Muscle of leg (tissue), 16 donors: ENCODE measurements at places on chromosomes 3 and 15.

- no peak for DNase-seq
Measured at GRCh38 chr3:189316296-189317019, 144.7 kb downstream of the TPRG1 start.

- DNase-seq: peak; percentile 36
Measured at GRCh38 chr15:68543165-68544008, 35.4 kb upstream of the CORO2B start.

GRCh38 chr3:72494130-72494529, 354.1 kb downstream of the SHQ1 start:
- no peak for DNase-seq

- DNase-seq: no peak
Measured at GRCh38 chr3:115834068-115834467, 210.8 kb downstream of the GAP43 start.

DNA sequence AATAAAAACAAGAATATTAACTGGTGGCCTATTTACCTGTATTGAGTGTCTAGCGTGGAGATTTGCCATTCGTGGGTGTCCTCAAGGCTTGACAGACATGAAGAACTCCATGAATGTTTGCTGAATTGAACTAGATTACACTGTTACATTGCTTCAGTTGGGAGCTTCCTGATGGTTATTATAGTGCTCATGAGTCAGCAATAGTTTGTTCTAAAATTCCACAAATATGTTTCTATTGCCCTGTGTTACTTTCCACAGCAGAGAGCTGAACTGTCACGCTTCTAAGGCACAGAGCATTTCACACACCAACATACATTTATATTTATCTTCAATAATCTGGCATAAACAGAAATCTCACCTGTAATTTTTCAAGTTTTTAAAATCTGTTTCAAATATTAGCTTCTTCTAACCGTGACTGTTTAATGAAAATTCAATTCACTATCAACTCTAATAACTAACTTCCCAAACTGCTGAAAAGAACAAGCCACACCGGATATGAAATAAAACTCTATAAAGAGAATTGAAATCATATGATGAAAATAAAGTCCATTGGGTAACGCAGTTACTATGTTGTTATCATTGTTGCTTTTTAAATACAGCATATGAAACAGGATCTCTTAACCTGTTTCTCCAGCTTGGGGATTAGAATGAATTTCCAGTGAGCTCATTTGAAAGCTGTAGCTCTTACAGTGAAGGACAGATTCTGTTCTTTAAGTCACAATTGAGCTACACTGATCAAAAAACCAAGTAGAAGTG, 61.2 kb upstream of the MCF2L2 start:
- peak; percentile 56 for DNase-seq

GRCh38 chr3:65605876-65606432, 432.8 kb downstream of the MAGI1 start:
- no peak for DNase-seq

GRCh38 chr3:134911586-134912548, 116.8 kb downstream of the EPHB1 start:
- no peak for DNase-seq

DNA sequence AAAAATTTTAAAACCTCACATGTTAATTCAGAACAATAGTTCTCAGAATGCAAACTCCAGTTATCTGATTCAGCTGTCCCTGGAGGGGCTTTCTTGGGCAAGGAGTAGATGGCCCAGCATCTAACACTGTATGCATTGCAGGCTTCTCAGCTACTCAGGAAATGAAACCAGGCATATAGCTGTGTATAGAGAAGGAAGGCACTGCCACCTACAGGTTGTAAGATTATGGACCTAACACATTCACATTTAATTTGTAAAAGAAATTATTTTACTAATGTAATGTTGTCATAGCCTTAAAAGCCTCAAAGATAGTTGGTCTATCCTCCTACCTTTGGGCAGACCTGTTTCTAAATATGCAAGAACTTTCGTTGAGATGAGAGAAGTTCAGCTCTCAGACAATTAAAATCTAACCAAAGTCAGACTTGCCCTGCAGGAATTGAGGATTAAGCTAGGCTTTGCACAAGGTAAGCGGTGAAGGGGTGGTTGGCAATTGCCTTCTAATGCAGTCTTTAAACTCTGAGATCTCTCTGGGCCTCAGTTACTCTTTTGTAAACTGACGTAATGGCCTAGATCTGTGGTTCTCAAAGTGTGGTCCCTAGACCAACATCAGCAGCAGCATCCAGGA, 132.8 kb upstream of the SLC24A5 start:
- peak; percentile 89 for DNase-seq

- DNase-seq: peak; percentile 66
Measured at GRCh38 chr3:172595664-172596393, 72.6 kb upstream of the TNFSF10 start.

DNA sequence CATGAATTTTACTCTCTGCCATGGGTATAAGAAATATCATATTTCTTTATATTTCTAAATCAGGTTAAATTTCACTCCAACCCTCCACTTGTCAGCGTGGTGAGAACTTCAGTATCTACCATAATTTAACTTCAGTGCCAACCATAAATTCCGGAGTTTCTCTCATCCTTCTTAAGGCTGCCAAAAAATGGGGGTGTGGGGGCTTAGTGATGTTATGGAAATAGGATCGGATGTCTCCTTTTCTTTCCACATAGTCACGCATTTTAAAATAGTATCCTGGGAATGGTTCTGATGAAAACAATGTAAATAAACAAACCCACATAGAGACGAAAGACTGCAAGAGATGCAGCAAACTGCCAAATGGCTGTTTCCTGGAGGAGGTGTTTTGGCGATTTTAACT, 12.9 kb upstream of the FAM3D start:
- DNase-seq: peak; percentile 81

GRCh38 chr3:69012800-69013252, 658 bp downstream of the EOGT start:
- peak; percentile 75 for DNase-seq

DNA sequence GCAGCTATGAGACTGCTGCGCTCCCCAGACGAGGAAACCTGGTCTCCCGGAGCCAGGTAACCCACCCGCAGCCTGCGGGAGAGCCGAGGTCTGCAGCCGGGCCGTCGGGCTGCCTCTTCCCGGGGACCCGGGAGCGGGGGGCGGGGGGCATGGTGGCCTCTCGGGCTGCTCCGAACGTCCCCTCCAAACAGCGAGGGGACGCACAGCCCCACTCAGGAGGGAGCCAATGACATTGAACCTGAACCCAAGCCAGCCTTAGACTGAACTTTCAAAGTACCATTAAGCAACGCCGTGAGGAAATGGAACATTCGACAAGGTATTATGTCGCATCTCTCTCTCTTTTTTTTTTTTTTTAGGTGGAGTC, 29.8 kb upstream of the ALDH1A3 start:
- DNase-seq: peak; percentile 63

GRCh38 chr15:26767169-26767670, 5.6 kb downstream of the GABRB3 start:
- DNase-seq: no peak

- no peak for DNase-seq
Measured at GRCh38 chr3:108595321-108595720, 5.8 kb downstream of the DZIP3 start.

GRCh38 chr3:20696388-20697150, 510.6 kb upstream of the SGO1 start:
- peak; percentile 74 for DNase-seq

DNA sequence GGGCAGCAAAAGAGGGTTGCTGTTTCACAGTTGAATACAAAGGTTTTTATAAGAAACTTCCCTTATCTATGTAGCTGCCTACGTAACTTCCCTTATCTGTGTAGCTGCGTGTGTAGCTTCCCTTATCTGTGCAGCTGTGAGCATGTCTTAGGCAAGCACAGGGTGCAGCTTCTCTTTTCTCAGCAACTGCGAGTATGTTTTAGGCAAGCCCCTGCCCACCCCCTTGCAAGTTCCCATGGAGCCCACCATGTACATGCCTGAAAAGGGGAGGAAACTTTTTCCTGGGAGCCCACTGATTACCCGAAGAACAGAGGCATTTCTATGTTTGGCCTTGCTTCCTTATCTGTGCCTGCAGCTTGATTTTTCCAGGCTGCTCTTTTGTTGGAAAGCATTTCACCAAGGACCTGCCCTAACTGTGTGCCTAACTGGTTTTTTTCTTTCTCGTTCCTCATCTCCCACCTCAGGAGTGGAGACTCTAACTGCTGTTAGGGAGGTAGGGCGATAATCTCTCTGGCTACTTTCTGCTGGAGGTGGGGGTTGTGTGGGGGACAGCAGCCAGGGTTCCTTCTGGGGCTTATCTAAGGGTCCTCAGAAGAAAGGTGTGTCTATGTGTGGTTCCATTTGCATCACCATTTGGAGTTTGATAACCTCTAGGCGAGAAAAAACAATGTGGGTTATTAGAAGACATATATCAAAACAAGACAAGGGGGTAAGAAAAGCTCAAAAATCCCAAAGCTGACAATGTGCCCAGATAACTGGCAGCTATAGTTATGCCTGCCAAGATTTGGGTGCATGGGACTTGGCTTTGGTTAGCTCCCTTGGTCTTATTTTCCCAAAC, 26.0 kb downstream of the SORD start:
- peak; percentile 57 for DNase-seq

- no peak for DNase-seq
Measured at GRCh38 chr3:123446610-123447109, 2.2 kb downstream of the ADCY5 start.

- DNase-seq: peak; percentile 92
Measured at GRCh38 chr3:45553469-45553974, 41.0 kb upstream of the LIMD1 start.

DNA sequence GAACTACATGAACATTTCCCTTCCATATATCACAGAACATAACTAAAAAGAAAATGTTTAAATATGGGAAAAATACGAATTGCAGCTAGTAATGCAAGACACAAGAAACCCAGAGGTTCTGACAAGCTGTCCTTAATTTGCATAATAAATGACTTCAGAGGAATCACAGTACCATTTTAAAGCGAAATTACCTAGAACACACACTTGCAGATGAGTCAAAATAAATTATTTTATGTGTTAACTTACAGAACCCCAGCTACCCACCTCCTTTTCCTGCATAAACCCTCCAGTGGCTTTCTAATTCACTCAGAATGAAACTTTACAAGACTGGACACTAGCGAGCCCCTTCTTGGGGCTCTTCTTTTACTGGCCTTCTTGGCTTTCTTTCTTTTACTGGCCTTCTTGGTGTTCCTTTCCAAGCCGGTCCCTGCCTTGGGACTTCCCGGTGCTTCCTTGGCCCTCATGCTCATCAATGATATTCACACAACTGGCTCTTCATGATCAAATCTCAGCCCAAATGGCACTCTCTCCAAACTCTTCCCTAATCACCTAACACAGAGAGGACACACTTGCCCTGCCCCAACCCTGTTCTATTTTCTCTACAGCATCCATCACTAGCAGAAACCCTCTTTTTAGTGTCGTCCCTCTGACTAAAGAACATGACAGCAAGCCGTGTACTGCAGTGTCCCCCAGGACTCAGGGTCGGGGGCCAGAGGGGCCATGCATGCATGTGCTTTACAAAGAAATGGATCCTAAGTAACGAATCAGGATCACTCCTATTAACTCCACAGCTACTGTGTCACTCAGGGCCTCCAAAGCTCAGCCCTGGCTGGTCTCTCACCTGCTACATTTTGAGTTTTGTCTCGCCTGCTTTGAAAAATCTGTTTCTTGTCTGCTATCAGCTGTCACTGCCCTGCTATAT, 4.8 kb downstream of the CHSY1 start:
- DNase-seq: no peak

DNA sequence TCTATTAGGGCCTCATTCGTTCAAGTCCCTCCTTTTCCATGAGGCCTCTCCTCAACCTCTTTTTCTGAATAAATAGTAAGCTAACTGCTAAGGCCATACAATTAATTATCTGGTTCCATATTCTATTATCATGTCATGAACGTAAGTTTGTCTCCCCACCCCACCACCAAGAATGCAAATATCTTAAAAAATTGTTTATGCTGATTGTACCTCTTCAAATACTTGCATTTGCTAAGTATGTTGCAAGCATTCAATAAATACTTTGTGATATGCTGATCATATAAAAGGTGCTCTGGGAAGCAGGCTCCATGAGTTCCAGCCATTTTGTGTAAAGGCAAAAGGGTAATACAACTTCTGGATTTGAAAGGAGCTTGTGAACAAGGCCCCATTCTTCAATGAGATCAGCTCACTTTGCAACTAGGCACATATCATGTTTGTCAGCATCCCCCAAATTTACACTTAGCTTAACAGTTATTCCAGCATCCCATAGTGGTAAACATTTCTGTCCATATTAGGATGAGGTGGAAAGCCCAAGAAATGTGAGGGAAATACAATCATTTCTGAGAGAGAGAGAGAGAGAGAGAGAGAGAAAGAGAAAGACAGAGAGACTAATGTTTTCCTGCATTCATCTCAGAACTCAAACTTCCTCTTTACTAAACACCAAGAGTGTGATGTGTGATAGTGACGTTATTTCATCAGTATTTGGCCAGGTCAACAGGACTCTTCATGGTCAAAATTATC, 33.2 kb downstream of the SLC12A8 start:
- DNase-seq: no peak

- DNase-seq: no peak
Measured at GRCh38 chr3:135057996-135058395, 262.9 kb downstream of the EPHB1 start.

- peak; percentile 25 for DNase-seq
Measured at GRCh38 chr3:33879540-33879939, 81.1 kb downstream of the PDCD6IP start.

GRCh38 chr3:53694046-53694445, 152.2 kb downstream of the CHDH start:
- no peak for DNase-seq

- peak; percentile 16 for DNase-seq
Measured at GRCh38 chr3:120324190-120324589, 25.0 kb downstream of the LRRC58 start.

- DNase-seq: no peak
Measured at GRCh38 chr3:69189487-69189886, 67.1 kb upstream of the LMOD3 start.

DNA sequence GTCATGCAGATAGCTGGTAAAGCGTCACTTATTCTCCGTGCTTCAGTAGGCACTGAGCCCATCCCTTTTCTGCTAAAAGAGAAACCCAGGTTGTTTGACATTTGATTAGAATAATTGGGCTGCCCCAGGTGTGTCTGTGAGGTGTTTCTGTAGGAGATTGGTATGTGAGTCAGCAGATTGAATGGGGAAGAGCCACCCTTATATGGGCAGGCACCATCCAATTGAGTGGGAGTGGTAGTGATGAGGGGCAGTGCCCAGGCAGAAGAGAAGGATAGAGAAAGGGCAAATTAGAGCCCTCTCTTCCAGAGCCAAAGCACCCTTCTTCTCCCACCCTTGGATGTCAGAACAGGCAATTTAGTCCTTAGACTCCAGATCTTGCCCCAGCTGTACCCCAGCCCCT, 384.3 kb upstream of the GBE1 start:
- no peak for DNase-seq

DNA sequence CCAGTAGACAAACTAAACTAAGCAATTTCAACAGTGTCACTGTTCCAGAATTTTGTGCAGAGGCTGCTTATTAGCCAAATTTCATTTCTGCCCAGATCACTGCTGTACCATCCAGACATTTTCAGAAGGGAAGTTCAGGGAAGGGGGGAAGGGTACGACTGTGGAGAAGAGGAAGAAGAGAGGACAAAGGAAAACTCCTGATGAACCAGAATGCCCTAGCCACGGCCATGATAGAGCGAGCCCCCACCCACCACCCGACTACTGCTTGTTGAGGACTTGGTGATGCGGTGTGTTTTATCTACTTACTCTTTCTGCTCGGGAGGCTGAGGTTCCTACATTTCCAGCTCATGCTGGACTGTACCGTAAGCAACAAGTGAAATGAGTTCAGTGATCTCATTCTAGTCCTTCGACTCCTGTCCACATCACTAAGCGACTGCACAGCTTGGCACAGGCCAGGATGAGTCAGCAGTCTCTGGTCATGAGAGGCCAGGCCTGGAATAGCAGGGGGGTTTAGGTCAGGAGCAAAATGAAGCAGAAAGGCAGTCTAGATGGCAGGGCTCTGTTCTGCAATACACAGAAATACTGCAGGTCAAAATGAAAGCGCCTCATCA, 330.8 kb downstream of the TIGIT start:
- DNase-seq: peak; percentile 97
